ENCODE measurements at places on chromosomes 12 and 14. TPM values are rescaled to one million over a fixed set of nuclear protein-coding genes. Genes with fewer than 3 reads are reported as not detected.

The IGF1 gene
- not detected for total RNA-seq

DNA sequence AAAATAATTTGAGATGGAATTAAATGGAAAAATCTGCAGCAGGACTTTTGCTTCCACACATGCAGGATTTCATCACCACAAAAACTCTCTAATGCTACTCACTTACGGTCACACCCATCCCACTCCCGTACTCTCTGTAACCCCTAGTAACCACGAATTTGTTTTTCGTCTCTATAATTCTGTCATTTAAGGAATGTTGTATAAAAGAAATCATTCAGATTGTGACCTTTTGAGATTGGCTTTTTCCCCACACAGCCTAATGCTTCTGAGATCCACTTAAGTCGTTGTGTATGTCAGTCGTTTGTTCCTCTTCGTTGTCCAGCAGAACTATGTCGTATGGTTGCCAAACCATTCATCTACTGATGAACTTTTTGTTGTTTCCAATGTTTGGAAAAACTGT lies 19.8 kb upstream of the PZP start:
- H3K27me3 ChIP-seq = no peaks in the 10 kb centered on the region
- H3K27ac ChIP-seq = no peak overlapping the region
- no peak for DNase-seq
- H3K4me3 ChIP-seq = no peak overlapping the region

The DLK1 gene
- total RNA-seq = not detected

DNA sequence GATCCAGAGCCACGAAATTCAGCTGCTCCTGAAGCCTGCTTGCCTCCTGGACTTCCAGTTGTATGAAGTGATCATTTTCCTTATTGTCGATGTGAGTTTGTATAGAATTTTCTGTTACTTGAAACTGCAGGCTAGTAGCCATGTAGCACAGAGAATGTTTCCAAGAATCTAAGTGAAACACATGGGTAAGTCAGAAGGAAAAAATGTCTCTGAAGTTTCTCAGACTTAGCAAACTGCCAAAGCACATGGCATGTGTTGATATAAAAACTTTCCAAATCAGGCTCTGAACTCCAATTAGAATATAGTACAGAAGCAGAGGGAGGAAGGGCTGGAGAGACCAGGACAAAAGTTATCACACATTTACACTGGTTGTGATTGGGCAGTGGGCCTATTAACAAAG lies 9.8 kb upstream of the PCNX1 start:
- H3K36me3 ChIP-seq = no peaks in the 10 kb centered on the region
- H3K4me1 ChIP-seq = peaks cover 30% of the 10 kb centered on the region
- no peak overlapping the region for H3K27ac ChIP-seq
- H3K27me3 ChIP-seq = no peaks in the 10 kb centered on the region
- DNase-seq = no peak

GRCh38 chr14:94769391-94770250 lies at the start of gene GSC:
TSS of gene GSC (minus strand) at chr14:94770113. CDS start at chr14:94770015, 98 bp downstream.
- no peaks in the 10 kb centered on the region for H3K36me3 ChIP-seq
- no peak for DNase-seq
- no peak within 1 kb of the TSS for H3K27ac ChIP-seq
- H3K4me1 ChIP-seq = peaks cover 14% of the 10 kb centered on the region
- H3K4me3 ChIP-seq = peak within 1 kb of the TSS; percentile 37

DNA sequence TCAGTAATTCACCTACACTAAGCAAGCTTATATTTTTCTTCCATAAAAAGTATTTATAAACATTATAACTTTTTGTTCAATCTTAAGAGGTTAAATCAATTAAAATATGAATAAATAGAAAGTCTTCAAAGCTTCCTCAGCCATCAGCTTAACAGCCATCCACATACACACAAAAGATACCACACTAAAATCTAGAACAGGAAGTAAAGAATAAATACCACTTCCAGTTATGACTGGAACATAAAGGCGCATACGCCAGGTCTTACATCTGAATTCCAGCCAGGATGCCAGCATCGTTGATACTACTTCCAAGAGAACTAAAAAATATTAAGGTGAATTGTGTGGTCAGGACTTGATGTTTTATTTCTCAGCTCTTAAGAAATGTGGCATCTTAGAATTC lies 17.0 kb downstream of the SIX1 start:
- DNase-seq = no peak
- H3K27me3 ChIP-seq = peaks cover 17% of the 10 kb centered on the region
- no peaks in the 10 kb centered on the region for H3K36me3 ChIP-seq
- no peak overlapping the region for H3K4me3 ChIP-seq
- H3K4me1 ChIP-seq = peaks cover 7% of the 10 kb centered on the region
- no peak overlapping the region for H3K27ac ChIP-seq

- no peak overlapping the region for H3K4me3 ChIP-seq
- no peak for DNase-seq
- no peaks in the 10 kb centered on the region for H3K4me1 ChIP-seq
- H3K27ac ChIP-seq = no peak overlapping the region
Measured at GRCh38 chr12:131980263-131980662, 30.5 kb downstream of the EP400 start.

DNA sequence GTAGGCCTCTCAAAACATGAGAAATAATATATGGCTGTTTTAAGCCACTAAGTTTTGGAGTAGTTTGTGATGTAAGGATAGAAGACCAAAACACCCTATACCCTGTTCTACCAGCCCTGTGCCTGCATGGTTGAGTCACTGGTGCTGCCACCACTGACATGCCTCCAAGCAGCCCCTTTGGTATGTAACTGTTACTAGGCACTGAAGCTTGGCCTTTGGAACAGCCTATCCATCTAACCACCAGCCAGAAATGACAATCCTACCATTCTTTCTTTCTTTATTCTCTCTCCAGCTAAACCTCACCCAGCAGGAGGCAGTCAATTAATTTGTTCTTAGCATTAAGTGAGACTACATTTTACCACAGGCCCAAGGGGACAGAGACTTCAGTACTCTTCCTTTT lies 240.3 kb downstream of the MSRB3 start:
- H3K4me3 ChIP-seq = no peak overlapping the region
- H3K4me1 ChIP-seq = no peaks in the 10 kb centered on the region
- no peaks in the 10 kb centered on the region for H3K27me3 ChIP-seq
- no peaks in the 10 kb centered on the region for H3K36me3 ChIP-seq
- H3K27ac ChIP-seq = no peak overlapping the region
- DNase-seq = no peak
